ENCODE measurements at places on chromosomes 6 and 20.

DNA sequence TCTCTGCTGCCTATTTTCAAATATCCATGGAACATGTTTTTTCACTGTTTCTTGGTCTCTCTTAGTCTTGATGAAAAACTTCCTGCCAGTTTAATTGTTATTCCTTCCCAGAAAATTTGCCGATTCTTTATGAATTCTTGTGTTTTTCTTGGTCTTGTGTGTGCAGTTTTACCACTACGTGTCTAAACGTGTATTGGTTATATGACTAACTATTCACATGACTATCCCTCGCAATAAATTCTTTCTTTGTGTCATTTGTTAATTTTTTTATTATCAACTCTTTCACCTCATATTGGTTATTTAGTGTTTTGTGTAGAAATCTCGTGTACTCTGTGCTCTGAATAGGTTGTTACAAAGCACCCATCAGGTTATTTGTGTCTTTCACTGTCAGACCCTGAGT, 315.4 kb downstream of the HAO1 start:
- DNase-seq = no peak

DNA sequence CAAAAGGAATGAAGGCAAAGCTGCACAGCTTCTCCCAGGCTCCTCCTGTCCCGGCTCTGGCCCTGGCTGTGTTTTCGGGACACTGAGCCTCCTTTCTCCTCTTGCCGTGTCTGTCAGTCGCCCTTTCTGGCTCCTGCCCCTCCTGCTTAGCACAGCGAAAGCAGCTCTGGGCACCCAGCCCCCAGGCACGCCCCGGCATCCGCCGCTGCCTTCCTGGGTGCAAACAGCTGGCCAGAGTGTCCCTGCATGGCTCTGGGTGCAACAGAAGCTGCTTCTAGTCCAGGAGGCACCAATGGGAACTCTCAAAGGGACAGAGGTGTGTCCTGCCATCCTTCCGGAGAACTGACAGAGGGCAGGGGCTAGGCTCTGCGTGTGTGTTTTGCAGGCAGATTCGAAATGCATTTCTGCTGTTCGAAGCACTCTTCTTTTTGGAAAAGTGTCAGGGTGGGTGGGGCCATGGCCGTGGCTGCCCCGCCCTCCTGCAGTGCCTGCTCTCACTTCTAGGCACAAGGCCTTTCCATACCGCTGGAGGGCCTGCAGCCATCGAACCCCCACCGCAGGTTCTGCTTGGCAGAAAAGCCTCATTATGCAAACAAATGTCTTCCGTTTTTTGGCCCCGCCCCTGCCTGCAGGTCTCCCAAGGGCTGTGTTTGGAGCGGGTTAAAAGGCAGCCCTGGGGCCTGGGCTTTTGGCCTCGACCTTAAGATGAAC, 15.5 kb downstream of the COL9A3 start:
- DNase-seq = no peak

GRCh38 chr20:59351157-59352040, 51.0 kb downstream of the EDN3 start:
- DNase-seq = no peak

GRCh38 chr6:146999766-147000165, 204.5 kb upstream of the STXBP5 start:
- no peak for DNase-seq

DNA sequence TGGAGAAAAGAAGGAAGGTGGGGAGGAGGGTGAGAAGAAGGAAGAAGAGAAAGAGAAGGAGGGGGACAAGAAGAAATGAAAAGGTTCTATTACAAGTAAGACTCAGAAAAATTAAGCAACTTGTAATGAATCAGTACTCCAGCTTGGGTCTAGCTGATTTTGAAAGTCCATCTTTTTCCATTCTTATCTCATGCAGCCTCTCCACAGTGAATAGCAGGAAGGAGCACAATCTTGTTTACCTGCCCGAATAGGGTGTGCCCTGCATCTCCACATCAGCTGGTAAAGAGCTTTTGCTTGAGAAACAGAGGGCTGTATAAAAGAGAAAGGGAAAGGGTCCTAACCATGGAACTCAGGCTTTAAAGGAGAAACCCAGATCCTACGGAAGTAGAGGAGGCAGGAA, 348.8 kb downstream of the TPBG start:
- no peak for DNase-seq

- DNase-seq = no peak
Observed at GRCh38 chr6:167424060-167424673, 99.3 kb downstream of the TTLL2 start.

All from COR-L47 (cell line).